ENCODE measurements at places on chromosomes 7 and 10. TPM values are rescaled to one million over a fixed set of nuclear protein-coding genes. Genes with fewer than 3 reads are reported as not detected.

DNA sequence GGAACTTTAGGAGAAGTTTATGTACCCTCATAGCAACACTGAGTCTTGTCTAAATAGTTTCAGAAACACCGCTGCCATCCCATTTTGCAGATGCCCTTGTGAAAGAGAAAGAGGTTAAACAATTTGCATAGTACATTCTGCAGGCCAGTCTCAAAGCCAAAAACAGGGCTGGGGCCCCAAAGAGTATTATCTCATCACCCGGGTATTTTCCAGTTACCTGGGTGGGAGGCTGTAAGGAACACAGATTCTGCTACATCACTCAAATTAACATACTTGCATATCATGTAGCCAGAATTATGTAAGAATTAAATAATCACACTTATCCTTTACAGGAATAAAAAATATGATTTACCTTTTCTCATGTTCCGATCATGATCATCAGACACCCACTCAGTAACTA is 3.1 kb upstream of the FAM171A1 start:
- no peak for DNase-seq

The UPK3BL2 gene
- total RNA-seq: 56.5 TPM

The ANXA8 gene
- total RNA-seq: not detected

GRCh38 chr10:22434521-22434920 is 89.2 kb downstream of the SPAG6 start:
- no peak for DNase-seq

- DNase-seq: no peak
Observed at GRCh38 chr10:48901319-48901718, 38.3 kb downstream of the LRRC18 start.

Data from natural killer cell (primary cell).